ENCODE measurements at places on chromosomes 1 and 21.

GRCh38 chr21:42093991-42094421 is 22.9 kb downstream of the UMODL1 start:
- no peak for DNase-seq

- DNase-seq = no peak
Measured at GRCh38 chr1:115832651-115833050, 8.3 kb downstream of the NHLH2 start.

GRCh38 chr1:206551296-206551985 is 44.1 kb downstream of the RASSF5 start:
- DNase-seq = no peak

DNA sequence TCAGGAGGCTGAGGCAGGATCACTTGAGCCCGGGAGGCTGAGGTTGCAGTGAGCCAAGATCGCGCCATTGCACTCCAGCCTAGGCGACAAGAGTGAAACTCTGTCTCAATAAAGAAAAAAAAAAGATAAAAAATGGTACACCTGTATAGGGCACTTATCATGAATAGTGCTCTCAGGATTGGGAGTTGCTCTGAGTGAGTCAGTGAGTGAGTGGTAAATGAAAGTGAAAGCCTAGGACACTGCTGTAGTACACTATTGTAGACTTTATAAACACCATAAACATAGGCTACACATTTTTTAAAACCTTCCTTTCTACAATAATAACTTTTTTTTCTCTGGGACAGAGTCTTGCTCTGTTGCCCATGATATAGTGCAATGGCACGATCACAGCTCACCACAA is 16.8 kb downstream of the PHTF1 start:
- no peak for DNase-seq

DNA sequence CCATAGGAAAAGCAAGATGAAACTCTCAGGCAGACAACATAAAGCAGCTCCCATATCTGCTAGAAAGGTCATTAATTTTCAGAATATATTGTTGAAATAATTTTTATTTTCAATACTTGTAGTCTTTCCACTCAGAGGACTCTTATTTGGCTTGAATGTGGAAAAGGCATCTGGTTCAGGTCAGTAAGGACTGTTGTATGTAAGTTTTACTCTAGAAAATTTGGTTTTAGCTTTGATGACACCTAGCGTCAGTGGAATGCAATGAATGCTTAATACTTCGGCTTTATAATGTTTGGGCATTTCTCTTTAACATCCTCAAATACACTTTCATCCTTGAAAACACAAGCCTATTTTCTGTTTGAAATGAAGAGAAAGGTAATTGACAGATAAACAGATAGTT is 63.3 kb downstream of the LRRC40 start:
- no peak for DNase-seq

- no peak for DNase-seq
Measured at GRCh38 chr1:118988186-118989005, at the start of gene TBX15. Gene TBX15 (minus strand): TSS chr1:118988343. CDS start chr1:118987795, 548 bp downstream.

DNA sequence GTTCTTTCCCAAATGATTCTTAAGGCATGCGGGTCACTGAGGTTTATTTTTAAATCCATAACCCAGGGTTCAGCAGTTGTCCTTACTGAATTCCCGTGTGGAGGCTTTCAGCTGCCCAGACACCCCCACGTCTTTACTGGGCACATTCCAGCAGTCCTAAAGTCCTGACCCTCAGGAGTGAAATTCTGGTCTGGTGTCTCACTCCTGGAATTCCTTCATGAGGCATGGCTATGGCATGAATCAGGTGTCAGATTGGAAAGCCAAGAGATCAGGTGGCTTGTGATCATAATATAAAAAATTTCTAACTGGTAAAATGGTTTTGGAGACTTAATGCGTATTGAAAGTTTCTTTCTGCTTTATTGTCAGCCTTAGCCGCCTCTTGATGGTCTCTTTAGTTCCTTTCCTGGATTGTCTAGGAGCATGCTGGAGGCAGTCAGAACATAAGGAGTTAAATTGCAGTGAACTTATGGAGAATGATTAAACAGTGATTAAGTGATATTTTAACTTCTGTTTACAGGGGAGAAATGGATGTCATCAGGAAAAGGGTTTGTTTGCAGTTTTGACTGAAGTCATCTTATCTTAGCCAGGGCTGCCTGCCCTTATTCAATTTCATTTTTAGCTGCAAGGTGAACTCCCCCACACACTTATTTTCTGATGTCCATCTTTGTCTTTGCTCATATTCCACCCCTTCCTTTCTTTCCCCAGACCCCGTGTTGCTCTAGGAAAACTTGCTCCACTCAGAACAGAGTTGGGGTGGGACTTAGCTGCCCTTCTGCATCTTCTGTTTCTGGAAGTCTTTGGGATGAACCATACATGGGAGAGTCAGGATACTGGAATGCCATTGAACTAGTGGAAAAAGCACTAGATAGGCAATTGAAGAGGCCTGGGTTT is 25.7 kb upstream of the MACF1 start:
- no peak for DNase-seq

- no peak for DNase-seq
Measured at GRCh38 chr1:112253366-112253765, 142.6 kb upstream of the CTTNBP2NL start.

- DNase-seq = no peak
Measured at GRCh38 chr1:15902882-15903281, 55.4 kb downstream of the SPEN start.

DNA sequence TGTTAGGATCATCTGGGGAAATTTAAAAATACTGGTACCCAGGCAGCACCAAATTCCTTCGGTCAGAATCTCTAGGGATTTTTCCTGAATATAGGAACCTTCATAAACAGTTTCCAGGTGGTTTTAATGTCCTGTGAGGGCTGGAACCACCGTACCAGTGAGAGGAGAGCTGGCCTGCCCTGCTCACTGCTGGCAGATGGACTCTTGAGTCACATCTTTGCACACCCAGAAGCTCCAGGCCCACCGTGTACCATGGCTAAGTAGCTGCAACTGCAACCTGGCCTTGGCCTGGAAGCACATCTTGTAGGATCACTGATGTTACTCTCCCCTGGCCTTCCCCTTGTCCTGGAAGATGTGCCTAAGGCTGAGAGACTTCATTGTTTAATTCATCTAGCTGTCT is 181.5 kb downstream of the DISC1 start:
- DNase-seq = no peak

GRCh38 chr1:71603044-71603776 is 522.4 kb upstream of the ZRANB2 start:
- no peak for DNase-seq

GRCh38 chr1:109542657-109543056 is 3.0 kb downstream of the GPR61 start:
- DNase-seq = no peak

DNA sequence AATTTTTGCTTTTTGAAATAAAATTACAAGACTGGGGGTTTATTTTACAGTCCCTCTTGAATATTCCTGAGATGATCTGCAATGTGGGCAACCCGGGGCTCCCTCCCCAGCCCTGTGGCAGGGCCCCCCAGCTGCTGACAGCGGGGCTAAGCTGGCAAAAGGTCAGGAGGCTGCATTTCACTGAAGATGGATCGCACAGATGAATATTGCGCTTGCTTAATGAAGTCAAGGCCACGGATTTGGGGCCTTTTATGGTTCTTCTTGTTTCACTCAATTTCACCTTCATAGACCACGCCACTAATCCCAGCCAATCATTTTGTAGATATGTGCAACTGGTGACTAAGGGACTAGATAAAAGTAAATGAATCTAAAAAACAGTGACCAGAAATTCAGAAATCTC is 50.8 kb upstream of the SLC22A15 start:
- no peak for DNase-seq

GRCh38 chr1:8155528-8156186 is 129.5 kb upstream of the ERRFI1 start:
- DNase-seq = no peak

- DNase-seq = no peak
Measured at GRCh38 chr1:60634106-60634505, 448.3 kb upstream of the NFIA start.

DNA sequence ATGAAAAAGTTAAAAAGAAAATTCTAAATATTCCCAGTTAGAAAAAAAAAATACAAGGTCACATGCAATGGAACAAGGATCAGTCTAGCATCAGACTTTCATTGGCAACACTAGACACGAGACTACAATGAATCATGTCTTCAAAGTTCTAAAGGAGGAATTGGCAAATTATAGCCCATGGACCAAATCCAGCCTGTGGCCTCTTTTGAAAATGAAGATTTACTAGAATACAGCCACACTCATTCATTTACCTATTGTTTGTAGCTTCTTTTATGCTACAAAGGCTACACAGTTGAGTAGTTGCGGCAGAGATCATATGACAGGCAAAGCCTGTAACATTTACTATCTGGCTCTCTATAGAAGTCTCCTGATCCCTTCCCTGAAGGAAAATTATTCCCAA is 71.4 kb downstream of the MRPL39 start:
- DNase-seq = no peak

- DNase-seq = no peak
Measured at GRCh38 chr1:178798232-178798861, 72.5 kb downstream of the ANGPTL1 start.

DNA sequence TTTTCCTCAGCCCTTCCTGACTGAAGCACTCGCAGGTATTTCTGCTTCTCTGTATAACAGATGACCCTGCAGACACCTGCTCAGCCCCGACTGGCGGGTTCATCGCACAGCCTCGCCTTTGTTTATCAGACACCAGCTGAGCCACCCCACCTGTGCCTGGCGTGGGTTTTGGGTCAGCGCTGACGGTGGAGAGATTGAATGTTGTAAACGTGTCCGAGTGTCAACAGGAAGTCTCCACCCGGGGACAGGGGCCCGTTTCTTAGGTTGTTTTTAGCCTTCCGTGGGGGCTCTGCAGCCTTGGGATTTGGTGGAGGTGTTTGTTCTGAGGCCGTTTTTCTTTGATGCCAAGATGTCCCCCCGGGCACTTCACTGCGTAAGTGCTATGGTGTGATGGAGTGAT is 60.1 kb downstream of the COL18A1 start:
- DNase-seq = no peak

- no peak for DNase-seq
Measured at GRCh38 chr21:38761531-38761930, 44.2 kb upstream of the ETS2 start.

- DNase-seq = no peak
Measured at GRCh38 chr1:205373022-205373797, 16.5 kb upstream of the KLHDC8A start.

DNA sequence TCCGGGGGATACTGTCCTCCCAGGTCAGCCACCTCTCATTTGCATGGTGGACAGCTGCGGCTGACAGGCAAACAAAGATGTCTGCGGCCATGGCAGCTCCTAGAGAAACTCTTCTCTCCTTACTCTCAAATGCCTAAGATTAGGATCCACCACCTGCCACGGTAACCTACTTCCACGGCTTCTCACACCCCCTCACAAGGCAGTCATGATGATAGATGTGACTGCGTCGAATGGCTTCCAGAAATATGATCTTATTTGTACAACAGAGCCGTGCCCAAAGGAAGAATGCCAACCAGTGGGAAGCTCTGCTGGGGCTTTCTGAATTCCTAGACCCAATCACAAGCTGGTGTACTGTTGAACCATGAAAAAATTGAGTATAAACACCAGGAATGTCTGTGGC is 73.4 kb downstream of the BACE2 start:
- no peak for DNase-seq

DNA sequence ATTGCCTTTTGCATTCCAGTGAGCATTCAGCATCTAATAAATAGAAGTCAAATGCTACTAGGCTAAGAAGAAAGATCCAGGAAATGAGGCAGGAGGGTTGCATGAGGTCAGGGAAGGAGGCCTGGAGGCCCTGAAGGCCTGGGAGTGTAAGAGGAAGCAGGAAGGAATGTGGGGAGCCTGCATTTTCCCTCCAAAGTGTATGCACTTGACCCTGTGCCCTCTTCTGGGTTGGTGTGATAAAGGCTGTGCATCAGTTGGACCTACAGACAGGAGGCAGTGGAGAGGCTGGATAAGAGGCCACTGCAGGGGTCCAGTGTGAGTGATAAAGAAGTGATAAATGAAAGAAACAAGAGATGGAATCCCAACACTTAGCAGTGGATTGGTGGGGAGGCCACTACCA is 20.4 kb downstream of the KIAA1614 start:
- DNase-seq = no peak

- no peak for DNase-seq
Measured at GRCh38 chr1:168893359-168893801, 164.4 kb upstream of the DPT start.

DNA sequence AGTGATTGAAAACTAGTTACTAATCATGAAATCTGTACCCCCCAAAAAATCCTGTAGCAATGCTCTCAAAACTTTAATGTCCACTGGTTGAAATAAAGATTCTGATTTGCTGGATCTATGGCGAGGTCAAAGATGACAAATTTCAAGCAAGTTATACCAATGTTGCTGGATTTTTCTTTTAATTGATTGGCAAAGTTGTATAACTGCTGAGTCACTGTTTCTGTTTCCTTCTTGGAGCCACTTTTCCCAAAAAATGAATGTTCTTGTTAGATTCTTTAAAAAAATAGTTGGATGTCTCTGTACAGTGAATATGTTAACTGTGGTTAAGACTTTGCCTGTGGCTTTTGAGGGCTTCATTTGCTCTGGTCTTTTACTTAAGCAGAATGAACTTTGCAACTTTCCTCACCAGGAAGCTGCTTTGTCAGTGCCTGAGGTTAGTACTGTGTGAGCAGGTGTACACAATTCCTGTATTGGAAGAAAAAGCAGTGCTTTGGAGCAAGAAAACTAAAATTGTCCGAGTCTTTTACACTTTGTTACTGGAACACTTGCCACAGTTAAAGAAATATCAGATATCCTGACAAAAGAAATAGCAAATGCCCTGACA is 1211.9 kb downstream of the MRPL39 start:
- DNase-seq = no peak

- no peak for DNase-seq
Measured at GRCh38 chr1:247180581-247180980, 8.8 kb upstream of the ZNF124 start.

- no peak for DNase-seq
Measured at GRCh38 chr1:19258353-19258752, 6.7 kb downstream of the MRTO4 start.

DNA sequence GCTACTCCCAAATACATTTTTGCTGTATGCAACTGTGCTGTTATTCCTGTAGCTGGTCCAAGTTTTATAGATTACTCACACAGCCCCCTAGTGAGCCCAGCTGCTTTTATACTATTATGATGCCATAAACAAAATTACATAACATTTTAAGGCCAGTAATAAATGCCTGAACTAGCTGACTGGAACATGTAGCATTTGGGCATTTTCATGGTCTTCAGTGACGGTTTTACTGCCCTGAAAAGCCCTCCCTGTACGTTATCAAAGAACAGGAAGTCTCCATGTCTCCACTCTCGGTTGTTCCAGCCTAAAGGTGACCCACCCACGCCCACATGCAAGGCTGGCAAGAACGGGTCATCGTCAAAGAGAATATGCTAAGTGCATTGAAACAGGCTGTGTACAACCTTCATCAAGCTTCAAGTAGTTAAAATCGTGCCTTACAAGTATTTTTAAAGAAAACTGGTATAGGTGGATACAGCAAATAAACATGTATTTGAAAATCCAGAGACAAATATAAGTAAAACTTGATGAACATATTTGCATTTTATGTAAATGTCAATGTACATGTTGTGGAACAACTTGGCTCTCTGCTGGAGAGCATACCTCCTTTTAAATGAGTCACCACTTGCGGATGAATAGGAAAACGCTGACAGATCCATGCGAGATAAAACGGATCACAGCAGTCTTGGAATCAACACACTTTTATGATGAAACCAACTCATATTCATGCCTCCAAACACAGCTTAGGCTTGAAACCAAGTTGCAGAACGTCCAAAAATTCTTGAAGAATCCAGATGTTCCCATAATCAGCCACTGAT is 520.5 kb downstream of the SMYD3 start:
- no peak for DNase-seq

- no peak for DNase-seq
Measured at GRCh38 chr1:201896951-201897391, 8.3 kb downstream of the SHISA4 start.

- no peak for DNase-seq
Measured at GRCh38 chr1:157882580-157882979, 41.0 kb upstream of the CD5L start.
